NCI-H774 (cell line): ENCODE measurements at places on chromosomes 7 and 10.

GRCh38 chr7:67754651-67755050, 758.0 kb downstream of the TYW1 start:
- no peak for DNase-seq

DNA sequence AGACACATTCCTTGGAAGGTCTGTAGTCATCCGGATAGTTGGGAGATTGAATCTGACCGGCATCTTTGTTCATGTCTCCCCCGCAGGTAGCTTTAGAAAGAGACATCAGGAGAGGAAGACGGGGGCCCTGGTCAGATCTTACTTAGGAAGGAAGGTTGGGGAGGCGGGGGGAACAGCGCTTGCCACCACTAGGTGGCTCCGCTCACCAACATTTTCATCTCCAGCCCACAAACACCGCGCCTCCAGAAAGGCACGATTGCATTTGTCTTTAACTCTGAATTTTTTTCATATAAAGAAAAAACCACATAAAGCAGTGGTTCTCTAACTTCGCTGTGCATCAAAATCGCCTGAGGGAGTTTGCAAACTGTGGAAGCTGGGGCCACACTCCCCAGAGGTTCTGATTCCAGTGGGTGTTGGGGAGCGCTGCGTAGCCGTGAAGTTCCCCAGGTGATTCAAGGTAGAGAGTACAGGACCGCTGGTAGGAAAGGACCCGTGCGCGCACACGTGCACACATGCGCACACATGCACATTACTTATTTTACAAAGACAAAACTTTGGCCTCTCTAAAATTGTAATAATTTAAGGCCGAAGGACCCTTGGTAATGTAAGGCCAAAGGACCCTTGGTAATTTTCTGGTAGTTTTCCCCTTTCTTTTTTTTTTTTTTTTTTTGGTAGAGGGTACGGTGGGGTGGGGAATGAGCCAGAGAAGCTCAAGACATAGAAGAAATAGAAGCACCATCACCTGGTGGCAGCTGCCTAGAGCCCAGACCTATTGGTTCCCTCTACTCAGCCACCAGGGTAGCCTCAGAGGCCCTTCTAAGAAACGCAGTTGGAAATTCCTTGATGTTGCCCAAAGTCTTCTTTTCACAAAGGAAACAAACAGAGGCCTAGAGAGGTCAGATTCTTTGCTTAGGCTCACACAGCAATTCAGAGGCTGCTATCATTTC, 37.4 kb upstream of the OPALIN start:
- peak; percentile 2 for DNase-seq

GRCh38 chr7:115019882-115020605, 98.2 kb downstream of the MDFIC start:
- DNase-seq, result no peak

DNA sequence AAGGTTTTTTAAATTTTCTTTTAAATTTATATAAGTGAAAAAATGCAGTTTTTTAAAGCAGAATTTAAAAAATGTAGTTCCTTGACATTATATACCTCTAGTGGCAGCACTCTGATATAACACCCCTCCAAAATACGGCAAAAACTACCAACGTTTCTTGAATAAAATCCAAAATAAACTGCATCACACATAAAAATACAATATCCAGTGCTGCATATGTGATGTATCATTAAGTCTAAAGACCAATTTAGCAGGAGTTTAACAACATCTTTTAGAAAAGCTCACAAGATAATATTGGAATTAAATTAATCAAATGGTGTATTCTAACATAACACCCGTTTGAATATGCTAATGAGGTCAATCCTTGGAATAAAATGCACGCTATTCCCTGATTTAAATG, 1.4 kb downstream of the TCERG1L start:
- DNase-seq, result no peak

GRCh38 chr7:20393616-20394015, 62.9 kb downstream of the ITGB8 start:
- no peak for DNase-seq

GRCh38 chr7:135733603-135734342, 5.8 kb upstream of the SLC13A4 start:
- no peak for DNase-seq

DNA sequence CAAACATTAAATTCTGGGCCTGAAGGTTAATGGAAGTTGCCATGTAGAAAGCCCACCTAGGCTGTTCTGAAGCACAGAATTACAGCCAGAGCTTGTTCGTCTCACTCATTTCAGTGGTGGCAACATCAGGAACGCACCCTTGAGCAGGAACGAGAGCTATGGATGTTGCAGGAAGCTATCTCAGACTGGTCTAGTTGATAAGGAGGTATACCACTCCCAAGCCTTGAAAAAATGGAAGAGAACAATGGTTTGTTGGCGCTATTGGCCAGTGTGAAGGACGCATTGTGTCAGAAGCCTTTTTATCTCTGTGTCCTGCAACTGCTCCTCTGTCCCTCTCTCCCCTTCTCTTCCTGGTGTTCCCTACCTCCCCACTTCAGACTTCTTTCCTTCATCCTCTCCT, 60.9 kb upstream of the RAPGEF5 start:
- no peak for DNase-seq
